ENCODE measurements at places on chromosomes 3 and 15.

DNA sequence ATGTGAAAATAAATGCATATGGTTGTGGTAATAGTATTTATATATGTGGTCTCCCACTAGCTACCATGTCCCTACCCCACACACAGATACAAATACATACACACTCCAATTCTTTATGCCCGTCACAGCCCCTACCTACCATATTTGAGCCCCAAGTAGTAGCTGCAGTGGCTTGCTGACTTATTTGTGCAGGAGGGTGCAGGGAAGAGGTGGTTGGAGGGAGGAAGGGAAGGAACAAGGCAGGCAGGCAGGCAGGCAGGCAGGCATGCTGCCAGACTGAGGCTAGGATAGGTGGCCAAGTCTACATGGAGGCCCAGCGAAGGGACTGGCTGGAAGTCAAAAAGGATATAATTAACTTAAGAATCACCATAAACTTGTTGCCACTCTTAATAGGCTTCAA, 82.9 kb downstream of the SCN11A start:
- no peak for DNase-seq

DNA sequence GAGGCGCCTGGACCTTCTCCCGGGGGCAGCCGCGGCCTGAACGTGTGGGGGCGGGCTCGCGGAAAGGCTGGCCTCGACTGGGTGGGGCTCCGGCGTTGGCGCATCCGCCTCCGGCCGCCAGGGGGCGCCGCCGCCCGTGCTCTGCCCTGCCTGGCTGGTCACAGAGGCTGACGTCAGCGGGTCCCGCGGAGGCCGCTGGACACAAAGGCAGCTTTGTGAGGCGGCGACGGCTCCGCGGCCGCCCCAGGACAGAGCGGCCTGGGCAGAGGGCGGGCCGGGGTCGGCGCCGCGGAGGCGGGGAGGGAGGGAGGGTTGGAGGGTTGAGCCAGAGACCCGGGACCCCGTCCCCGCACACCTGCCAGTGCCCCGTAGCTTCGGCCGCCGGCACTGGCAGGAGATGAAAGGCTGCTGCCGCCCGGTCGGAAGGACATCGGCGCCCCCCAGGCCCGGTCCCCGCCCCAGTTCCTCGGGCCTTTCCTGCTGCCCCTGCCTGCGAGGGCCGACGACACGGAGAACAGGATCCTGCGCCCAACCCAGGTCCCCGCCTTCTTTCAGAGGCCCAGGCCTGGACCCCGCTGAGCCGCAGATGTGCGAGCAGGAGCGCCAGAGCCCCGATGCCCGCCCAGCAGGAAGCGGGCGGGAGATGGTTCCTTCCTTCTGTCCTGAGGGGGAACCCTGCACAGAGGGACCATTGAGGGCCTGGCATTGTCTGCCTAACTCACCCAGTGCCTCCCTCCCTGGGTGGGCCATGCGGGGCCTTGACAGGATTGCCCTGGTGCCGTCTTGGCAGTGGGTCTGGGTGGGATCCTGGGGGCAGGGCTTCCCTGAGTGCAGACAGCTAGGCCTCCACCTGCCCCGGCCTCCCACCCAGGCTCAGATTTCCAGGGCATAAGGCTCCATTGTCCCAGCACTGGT, 8.7 kb upstream of the SEMA3B start:
- peak; percentile 80 for DNase-seq

- DNase-seq, result no peak
These were observed 48.4 kb downstream of the DNAH1 start for GRCh38 chr3:52364322-52365035.

DNA sequence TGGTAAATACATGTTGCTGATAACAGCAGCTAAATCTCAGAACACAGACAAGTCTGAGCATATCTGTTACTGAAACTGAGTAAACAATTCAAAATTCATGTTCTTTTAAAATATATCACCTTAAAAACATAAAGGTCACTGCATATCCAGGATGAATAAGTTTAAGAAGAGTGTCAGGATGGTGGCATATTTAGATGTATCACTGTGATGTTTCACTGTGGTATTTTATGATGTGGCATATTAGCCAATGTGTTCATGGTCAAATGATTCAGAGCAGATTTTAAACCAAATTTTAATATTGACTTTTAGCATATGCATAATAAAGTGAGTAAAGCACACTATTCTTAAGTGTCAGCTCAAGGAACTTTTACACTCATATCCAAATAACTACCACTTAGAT, 346.4 kb upstream of the DPPA4 start:
- no peak for DNase-seq

GRCh38 chr3:13188181-13188779, 115.1 kb upstream of the IQSEC1 start:
- DNase-seq, result no peak

DNA sequence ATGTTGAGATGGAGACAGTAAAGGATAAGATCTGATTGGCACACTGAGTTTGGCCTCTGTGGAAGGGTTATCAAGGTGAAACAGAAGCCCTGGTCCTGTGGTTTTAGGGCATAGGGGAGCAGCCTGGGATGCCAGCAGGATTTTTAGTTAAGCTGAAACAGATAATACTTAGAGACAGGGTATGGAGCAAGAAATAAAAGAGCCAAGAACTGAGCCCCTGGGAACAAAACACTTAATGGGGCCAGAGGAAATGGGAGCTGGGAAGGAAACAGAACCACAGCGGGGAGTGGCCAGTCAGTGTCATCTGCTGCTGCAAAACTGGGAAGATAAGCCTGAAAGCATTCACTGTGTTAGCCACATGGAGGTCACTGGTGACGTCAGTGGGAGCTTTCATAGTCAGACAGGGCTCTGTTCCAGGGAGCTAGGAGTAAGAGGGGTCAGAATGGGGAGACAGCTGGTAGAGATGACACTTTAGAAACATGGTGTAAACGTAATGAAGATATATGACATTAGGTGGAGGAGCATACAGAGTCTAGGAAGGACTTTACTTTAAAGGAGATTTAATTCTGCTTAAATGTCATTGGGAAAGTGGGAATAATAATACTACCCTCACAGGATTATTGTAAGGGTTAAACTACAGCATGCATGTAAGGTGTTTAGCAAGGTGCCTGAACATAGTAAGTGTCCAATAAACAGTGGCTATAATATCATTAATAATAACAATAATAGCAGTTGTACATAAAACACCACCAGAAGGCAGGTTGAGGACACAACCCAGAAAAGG, 172.7 kb upstream of the CTNNB1 start:
- DNase-seq, result peak; percentile 78

DNA sequence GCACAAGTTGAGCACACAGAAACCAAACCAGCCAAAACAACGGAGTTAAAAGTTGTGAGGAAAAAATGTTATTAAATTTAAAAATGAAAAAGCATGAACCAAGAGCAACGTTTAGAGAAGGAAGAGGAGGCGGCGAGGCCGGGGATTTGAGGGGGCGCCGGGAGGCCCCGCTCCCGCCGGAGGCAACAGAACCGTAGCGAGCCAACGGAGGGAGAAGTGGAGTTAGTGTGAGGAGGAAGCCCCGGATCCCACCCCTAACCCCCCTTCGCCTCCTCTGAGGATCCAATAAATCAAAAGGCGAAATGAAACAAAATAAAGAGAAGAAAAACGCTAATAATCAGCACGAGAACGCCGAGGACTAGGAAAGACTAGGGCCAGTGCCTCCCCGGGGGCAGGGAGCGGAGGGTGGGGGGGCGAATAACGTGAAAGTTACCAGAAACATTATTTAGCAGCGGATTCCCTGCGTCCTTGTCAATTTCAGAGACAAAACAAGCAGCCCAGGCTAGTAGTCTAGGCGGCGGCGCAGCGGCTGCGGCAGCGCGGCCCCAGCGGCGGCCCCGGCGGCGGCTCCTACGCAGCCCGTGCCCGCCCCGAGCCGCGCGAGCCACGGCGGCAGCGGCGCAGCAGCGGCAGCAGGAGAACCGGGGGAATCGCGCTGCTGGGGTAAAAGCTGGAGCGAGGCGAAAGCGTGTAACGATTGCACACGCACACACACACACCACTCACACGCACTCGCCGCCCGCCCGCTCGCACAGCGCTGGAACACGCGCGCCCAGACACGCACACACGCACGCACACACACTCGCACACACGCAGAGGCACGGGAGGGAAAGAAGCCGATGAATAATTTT, 1.7 kb downstream of the MEIS2 start:
- DNase-seq, result no peak

DNA sequence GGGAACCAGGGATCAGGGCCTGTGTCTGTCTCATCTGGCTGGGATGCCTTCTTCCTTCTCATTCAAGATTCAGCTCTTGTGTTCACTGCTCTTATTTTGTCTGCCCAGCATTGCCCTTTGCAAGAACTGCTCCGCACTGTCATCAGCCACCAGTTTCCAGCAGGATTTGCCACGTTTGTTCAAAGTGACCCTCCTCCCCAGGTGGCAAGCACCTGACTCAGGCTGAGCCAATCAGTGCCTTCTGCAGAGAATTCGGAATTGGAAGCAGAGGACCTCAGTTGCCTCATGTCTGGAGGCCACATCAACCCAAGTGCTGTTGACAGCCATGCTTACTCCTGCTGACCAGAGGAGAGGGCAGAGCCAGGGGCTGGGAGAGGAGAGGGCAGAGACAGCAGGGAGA, 124.5 kb downstream of the SMAD6 start:
- DNase-seq, result no peak

DNA sequence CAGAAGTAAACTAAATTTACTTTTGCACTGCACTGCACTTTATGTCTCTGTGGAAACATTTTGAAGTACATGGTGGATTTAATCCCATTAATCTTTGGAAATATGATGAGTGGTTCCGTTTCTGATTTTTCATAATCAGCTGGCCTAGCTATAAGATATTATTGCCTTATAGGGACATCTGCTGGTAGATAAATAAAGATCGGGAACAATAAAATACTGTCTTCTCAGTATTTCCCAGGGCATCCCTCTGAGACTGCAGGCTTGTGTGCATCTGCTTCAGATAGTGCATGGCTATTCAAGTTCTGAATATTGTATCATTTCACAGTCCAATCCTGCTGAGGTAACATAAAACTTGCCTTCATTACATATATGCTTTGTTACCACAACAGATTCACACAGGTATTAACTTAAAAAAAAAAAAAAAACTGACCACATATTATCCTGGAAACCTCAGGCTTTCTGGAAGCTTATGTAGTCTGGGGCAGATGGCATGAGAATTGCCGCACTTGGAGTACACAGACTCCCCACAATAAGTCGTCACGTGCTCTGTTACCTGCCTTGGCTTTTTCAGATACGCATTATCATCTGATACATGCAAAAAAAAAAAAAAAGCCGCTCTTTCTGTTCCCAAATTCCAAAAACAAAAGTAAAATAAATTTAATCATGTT, 330.8 kb upstream of the AGTR1 start:
- DNase-seq, result peak; percentile 18

- DNase-seq, result no peak
These were observed 339.2 kb upstream of the ONECUT1 start for GRCh38 chr15:53129121-53129904.

GRCh38 chr3:128681369-128681829, 30.8 kb upstream of the RPN1 start:
- no peak for DNase-seq

DNA sequence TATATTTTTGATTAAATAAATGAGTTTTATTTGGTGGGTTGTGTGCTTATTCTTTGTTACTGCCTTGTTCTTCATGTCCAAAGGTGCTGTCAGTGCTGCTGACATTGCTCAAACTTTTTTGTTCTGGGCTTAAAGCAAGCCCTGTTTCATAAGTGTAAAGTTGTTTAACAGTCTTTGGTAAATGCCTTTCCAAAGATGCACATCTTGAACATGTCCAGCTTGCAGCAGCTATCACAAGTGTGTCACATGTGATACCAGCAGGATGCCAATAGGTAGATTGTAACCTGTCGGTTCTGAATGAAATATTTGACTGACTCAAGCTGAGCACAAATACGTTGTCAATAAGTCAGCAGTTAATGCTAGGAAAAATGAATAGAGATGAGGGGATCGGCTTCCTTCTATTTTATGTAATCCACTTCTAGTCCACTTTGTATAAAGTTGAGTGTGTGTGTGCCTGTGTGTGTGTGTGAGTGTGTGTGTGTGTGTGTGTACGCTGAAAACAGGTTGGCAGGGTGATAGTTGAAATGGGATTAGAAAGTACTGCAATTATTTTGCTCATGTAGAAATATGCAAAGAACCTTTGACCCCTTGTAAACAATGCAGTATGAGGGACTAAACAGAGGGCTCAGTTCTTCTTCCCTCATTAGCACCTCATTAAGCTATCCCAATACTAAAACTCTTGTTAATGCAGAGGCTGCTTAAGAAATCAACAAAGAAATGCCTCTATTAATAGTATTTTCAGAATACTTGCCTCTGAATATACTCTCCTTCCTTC, 986.5 kb downstream of the TUSC7 start:
- DNase-seq, result no peak

- no peak for DNase-seq
These were observed 349.6 kb upstream of the KCNMB2 start for GRCh38 chr3:178186666-178187065.

GRCh38 chr3:127787071-127787490, 35.2 kb downstream of the MGLL start:
- no peak for DNase-seq

GRCh38 chr15:96889734-96890480, 559.4 kb downstream of the NR2F2 start:
- no peak for DNase-seq

GRCh38 chr3:44477312-44478030, at the start of gene ZNF445:
Gene ZNF445, minus strand, starts transcription at chr3:44477670. Its CDS starts 22,121 bp downstream, at chr3:44455549.
- DNase-seq, result peak; percentile 63

- peak; percentile 74 for DNase-seq
These were observed 45.4 kb upstream of the TMC3 start for GRCh38 chr15:81419332-81419943.

GRCh38 chr3:101252307-101252706, 68.1 kb downstream of the IMPG2 start:
- no peak for DNase-seq

GRCh38 chr15:91345736-91346135, 245.7 kb downstream of the SV2B start:
- no peak for DNase-seq

DNA sequence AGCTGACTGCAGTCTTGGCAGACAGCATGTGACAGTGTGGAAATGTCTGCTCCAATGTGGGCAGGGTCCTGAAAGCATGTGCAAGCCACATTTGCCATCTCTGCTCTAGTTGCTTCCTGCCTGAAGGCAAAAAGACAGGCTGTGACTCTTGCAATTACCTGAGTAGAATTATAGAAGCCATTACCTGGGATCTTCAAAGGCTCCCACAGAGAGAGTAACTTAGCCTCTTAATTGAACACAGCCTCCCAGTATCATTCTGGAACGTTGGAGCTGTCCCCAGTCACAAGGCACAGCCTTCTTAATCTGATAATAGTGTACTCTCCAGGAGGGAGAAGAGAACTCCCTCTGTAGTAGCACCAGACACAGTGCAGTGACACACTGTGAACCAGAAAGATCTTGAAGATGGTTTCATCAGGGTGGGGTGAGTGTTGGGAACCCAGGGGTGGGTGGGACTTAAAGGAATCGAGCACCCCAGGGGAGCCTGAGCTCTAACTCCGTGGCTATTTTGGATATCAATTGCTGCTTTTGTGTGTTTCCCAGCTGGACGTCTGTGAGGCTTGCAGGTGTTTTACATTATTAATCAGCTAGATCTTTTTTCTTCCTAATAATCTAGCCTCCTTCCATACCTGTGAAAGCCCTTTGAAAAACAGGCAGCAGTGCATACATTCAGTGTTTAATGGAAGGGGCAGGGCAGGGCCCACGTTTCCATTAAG, 40.6 kb upstream of the GLCE start:
- DNase-seq, result no peak
